ENCODE measurements at places on chromosomes 3 and 15.

- no peak for DNase-seq
Measured at GRCh38 chr3:37934631-37935289, 55.8 kb upstream of the VILL start.

GRCh38 chr15:29044503-29044901 lies 158.7 kb downstream of the APBA2 start:
- no peak for DNase-seq

DNA sequence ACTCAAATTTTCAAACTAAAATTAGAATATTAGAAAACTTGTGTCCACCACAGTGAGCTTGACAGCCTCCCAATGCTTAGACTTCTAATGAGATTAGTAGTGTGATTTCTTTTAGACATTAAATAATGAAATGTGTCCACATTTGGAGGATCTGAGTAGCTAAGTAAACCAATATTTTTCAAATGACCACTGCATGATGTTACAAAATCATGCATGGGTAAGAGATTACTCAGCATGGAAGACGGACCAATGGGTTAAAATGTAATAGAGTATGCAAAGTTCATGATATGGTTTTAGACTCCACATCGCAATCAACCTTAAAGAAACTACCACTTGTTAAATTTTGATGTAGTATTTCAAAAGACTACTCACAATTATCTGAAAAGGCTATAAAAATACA lies 130.6 kb downstream of the IMPG2 start:
- no peak for DNase-seq

- peak; percentile 36 for DNase-seq
Measured at GRCh38 chr3:125125821-125126245, 70.0 kb upstream of the HEG1 start.

DNA sequence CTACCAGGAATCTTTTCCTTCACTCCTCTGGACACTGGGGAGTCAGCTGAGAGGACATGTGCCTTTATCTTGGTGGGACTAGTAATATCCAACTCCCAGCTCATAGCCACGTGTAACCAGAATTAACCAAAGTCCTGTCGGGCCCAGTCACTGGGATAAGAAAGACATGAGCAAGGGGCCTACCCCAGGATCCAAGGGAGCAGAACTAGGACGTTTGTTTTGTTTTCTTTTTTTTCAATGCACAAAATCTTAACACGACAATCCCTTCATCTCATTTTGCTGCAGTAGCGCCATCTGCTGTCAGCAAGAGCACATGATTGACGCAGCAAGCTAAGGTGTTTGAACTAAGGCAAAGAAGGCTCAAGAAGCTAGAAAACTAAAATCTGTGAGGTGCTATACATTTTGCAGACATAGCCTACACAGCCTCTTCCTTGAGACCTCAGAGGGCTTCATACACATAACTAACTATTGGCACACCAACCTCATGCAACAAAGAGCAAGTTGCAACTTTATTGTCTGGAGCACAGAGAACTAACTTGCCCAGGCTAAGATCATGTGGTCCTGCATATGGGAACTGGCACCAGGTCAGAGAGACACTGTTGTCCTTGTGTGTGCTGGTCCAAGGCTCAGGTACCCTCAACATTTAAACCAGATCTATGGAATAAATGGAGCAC lies 43.6 kb downstream of the RLBP1 start:
- peak; percentile 37 for DNase-seq

- no peak for DNase-seq
Measured at GRCh38 chr15:101198031-101198575, 53.7 kb downstream of the CHSY1 start.

- no peak for DNase-seq
Measured at GRCh38 chr3:151483961-151484520, 23.2 kb upstream of the IGSF10 start.

DNA sequence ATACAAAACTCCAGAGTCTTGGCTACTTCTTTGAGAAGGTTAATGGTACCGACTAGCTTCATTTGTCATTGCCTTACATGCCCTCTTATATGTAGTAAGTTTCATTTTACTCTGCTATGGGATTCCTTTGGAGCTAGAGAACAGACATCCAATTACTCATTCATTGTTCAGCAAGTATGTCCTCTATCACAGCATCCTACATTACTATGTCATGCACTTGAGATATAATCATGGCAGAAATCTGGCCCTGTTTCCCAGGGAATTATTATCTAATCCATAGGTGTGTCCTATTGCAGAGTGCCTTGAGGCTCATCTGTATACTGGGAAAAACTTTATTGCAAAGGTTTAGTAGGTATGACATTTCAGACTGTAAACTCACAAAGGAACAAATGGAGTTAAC lies 333.1 kb upstream of the NECTIN3 start:
- no peak for DNase-seq

DNA sequence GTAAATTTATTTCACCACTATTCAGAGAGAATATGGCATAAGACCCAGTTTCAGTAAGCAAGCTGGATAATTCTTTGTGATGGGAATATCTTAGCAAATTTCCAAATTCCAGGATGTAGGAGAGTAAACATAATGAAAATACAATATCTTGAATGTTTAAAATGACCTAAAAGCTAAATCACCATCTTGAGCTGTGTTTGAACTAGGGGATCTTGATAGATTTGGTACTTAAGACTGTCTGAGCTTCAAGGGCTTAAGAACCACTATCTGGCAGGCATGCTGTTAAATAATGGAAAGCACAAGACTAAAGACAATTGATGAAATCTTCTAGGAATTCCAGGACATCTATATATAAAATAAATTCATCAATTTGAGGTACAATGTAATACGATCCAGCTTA lies 217.7 kb downstream of the ATP8B4 start:
- no peak for DNase-seq

GRCh38 chr15:55969582-55969981 lies 23.8 kb downstream of the NEDD4 start:
- DNase-seq: no peak

DNA sequence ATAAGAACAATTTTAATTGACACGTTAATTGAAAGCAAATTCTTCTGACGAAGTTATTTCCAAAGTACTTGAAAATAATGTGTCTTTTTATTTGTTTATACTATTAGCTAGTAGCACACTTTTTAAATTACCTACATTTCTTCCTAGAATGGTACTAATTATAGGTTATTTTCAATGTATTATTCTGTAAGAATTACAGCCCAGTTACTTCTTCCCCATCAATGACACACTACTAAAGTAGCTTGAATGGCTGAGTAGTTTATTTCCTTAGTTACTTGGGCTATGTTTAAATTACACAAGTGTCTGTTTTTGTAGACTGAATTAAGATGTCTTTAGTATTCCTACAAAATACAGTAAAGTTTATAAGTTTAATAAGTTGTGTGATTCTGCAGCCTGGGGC lies 217.6 kb upstream of the IL12A start:
- no peak for DNase-seq

DNA sequence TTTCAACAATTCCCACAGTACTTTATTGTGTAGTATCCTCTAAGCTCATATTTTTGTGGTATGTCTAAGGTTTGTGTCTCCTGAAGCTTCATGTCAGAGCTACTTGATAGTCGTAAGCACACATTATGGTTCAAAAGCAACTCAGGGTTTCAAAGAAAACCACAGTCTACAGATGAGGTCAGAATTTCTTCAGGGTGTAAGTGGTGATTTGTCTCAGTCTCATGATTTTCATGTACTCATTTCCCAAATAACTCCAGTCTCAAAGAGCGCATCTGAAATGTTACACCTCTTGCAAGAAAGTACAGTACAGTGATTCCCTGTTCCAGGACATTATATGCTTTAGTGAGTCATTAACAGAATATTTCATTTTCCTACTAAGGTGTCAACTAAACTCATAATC lies 47.5 kb upstream of the SSR3 start:
- DNase-seq: no peak

- DNase-seq: no peak
Measured at GRCh38 chr15:71632576-71633195, 177.7 kb upstream of the NR2E3 start.

DNA sequence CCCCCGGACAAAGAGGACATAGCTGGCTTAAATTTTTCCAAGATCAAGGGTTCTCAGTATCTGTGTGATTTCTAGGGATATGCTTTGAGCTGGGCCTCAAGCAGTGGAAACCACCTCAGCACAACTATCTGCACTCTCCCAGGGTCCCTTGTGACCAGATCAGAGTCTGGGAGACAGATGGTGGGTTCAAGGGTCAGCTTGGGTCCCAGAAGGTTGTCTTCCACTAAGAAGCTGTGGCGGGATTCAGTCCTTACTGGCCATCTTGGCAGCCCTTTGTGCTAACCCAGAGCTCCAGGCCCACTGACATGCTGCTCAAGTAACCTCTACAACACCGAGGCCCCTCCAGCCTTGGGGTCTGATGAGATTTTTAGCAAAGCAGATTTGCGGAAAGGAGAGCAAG lies 2.7 kb downstream of the INSYN1 start:
- no peak for DNase-seq

GRCh38 chr15:52617026-52617425 lies 48.2 kb upstream of the ARPP19 start:
- no peak for DNase-seq

DNA sequence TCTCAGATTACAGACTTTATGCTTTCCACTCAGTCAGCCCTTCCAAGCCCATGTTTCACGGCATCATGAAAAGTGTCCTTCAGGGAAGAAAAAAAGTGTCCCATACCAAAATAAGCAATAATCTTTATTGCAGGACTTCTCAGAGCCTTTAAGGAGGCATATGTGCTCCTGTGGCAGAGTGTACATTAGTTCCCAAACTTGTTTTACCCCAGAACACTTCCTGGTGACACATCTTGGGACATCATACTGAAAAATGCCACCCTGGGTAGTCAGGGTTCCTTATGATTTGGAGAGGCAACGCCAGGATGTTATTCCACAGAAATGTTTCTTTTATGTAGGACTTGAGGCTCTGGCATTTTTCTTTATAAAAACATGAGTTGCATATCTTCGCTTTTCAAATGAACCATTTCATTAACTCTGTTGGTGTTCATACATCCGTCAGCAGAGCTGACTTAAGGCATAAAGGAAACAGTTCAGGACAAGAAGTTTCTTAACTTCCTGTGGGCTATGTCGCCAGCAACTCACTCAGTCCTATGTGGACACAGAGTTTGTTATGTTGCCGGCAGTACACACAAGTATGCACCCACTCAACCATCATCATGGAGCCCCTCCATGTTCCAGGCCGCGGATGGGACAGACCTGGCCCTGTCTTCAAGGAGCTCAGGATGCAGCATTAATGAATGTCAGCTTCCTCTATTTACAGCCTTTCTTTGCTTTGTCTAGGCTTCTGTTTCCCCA lies 63.8 kb downstream of the CASR start:
- no peak for DNase-seq

DNA sequence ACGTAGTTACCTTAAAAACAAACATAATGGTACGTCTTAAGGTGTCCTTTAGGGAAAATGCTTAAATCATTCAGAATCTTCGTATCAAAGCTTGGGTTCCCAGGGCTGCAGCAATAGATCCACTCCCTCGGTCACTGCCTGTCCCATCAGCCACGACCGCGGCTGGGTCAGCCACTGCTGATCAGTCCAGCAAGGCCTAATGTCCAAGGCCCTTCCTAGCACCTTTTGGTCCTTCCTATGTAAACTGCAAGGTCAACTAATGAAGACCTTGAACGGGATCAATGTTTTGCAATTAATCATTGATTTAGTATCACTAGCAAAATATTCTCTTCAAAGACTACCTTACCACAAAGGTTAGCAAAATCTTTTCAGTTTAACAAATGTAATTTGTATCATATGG lies 122.2 kb upstream of the IGF1R start:
- no peak for DNase-seq

GRCh38 chr3:107206141-107206540 lies 171.1 kb upstream of the CCDC54 start:
- DNase-seq: no peak
